SK-N-DZ (cell line): ENCODE measurements at places on chromosomes 1 and 21.

- DNase-seq = no peak
These were observed 357.0 kb upstream of the NCAM2 start for GRCh38 chr21:20641241-20641640.

DNA sequence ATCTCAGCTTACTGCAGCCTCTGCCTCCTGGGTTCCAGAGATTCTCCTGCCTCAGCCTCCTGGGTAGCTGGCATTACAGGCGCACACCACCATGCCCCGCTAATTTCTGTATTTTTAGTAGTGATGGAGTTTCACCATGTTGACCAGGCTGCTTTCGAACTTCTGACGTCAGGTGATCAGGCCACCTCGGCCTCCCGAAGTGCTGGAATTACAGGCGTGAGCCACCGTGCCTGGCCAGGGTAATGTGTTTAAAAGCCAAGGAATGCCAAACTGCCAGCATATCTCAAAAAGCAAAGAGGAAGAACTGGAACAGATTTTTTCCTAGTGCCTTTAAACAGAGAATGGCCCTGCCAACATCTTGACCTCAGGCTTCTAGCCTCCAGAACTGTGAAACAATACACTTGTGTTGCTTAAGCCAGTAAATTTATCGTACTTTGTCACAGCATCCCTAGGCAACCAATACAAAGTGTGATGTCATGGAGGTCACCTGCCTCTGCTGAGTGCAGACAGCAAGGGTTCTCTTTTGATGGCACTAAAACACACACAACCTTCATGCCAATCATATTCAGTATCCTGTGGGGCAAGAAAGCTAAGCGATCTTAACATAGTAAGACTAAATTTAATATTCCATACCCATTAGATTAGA, 858.3 kb upstream of the TMPRSS15 start:
- no peak for DNase-seq

DNA sequence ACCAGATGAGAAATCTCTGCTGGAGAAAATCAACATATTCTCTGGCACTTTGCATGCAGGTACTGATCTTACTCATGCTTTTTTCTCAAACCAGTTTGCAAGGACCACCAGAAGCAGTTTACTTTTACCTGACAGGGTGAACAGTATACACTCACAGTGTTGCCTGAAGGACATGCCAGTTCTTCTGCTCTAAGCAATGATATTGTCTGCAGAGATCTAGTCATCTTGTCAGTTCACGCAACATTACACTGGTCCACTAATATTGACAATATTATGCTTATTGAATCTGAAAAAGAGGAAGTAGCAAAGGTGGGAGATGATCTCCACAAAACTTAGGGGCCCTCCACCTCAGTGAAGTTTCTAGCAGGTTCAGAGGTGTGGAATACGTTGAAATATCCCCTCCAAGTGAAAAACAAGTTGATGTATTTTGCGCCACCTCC, 3.8 kb upstream of the S100B start:
- no peak for DNase-seq

- DNase-seq = no peak
These were observed 10.2 kb downstream of the PLXNA2 start for GRCh38 chr1:208233978-208234377.

- no peak for DNase-seq
These were observed 156.7 kb upstream of the BACE2 start for GRCh38 chr21:41011098-41011731.

- DNase-seq = no peak
These were observed 137.1 kb downstream of the DPYD start for GRCh38 chr1:97783751-97784150.

DNA sequence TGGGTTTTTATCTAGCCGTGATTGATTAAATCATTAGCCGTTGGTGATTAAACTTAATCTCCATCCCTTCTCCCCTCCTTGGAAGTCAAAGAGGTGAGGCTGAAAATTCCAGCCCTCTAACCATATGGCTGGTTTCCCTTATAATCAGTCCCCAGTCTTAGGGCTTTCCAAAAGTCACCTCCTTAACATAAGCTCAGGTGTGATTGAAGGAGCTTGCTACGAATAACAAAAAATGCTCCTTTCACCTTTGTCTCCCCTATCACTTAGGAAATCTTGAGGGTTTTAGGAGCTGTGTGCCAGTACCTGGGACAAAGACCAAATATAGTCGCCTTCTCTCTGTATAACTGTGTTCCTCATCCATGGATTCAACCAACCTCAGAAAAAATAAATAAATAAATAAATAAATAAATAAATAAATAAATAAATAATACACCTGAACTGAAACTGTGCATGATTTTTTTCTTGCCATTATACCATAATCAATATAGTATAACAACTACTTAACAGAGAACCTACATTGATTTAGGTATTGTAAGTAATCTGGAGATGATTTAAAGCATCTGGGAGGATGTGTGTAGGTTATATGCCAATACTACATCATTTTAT, 82.2 kb downstream of the PAPPA2 start:
- DNase-seq = no peak

- DNase-seq = no peak
These were observed 4.3 kb downstream of the SLC45A3 start for GRCh38 chr1:205676002-205676401.

DNA sequence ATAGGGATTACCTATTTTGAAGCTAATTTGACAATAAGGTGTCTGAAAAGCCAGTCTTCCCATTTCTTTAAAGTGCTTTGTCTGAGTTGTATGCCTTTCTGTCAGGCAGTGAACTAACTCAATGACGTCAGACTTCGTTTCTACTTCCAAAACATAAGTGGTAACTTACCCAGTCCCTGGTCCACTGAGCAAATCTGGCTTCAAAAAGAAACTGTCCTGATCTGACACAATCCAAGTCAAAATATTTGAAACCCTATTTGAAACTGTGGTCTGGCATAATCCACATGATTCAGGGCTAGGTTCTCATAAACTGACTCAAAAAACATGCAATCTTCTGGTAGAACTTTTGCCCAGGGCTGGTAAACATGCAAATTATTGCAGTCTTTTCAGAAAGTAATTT, 34.0 kb downstream of the DIRAS3 start:
- DNase-seq = no peak

GRCh38 chr1:5640845-5641244, 351.4 kb downstream of the NPHP4 start:
- DNase-seq = no peak

DNA sequence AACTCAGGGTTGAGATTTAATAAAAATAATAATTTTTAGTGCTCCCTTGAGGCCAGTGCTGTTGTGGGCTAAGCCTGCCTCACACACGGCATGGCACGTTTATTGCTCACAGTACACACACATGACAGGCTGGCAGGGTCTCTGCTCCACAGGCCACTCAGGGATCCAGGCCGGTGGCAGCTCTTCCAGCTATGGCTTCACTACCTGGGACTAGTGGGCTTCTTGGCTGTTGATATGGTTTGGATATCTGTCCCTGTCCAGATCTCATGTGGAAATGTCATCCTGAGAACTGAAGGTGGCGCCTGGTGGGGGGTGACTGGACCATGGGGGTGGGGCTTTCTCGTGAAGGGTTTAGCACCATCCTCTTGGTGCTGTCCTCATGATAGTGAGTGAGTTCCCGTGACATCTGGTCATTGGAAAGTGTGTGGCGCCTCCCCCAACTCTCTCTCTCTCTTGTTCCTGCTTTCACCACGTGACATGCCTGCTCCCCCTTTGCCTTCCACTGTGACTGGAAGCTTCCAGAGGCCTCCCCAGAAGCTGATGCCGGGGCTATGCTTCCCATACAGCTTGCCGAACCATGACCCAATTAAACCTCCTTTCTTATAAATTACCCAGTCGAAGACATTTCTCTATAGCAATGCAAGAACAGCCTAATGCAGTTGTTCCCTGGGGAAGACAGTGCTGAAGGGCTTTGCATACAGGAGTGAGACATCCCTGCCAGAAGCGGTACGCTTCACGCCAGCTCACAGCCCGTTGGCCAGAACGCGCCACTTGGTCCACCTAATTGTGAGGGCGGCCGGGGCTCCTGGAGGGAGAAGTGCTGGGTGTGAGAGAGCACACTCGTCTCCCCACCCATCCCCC, 226.9 kb upstream of the C1orf174 start:
- no peak for DNase-seq
